ENCODE measurements at places on chromosomes 11 and 22. TPM values are rescaled to one million over a fixed set of nuclear protein-coding genes. Genes with fewer than 3 reads are reported as not detected.

DNA sequence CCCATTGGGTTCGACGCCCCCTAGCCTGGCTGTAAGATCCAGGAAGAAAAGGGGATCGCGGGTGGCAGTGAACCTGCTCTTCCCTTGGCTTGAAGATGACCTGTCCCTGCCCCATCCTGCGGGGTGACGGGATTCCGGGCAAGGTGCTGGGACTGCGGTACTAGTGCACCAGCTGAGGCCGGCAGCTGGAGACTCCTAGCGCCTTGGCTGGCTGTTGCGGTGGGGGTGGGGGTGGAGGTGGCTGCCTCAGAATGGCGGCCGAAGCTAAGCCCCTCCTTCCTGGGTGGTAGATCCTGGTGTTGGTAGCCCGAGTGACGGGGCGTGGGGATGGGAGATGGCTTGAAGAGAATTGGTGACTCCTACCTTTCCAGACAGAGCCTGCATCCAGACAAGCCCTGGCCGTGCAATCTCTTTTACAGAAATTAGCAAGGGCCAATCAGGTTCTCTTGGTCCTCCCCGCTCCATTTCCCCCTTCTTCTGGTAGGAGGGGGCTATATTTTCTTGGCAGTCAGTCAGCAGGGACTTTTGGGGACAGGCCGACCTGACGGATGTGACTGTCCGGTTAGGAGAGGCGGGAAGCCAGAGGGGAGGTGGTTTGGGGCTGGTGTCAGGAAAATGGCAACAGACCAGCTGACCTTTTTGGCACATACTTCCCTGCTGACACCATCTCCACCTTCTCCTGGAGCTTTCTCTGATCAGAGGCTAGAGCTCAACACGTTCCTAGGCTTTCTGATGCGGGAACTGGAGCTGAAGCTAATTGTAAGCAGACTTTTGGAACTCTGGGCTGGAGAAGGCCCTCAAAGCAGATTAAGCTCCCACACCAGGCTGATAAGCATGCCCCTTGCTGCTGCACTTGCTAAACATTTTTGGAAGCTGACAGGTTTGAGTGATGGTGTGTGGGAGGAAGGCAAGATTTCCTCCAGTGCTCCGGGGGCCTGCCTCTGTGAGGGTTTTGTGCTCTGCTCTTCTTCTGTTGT lies 2.0 kb downstream of the NAV2 start:
- peak overlapping the region; percentile 87 for H3K4me3 ChIP-seq
- H3K27ac ChIP-seq, result peak overlapping the region; percentile 95
- H3K36me3 ChIP-seq, result no peaks in the 10 kb centered on the region
- no peaks in the 10 kb centered on the region for H3K27me3 ChIP-seq
- DNase-seq, result peak; percentile 82

Gene PRSS23
- total RNA-seq, result 826 TPM

Gene TEAD1
- total RNA-seq, result 176 TPM

Gene KDM4D
- 0.88 TPM for total RNA-seq

Gene TSPAN32
- total RNA-seq, result 0.59 TPM

Gene MS4A4A
- total RNA-seq, result 0.36 TPM

Gene CPT1B
- total RNA-seq, result 2.1 TPM

DNA sequence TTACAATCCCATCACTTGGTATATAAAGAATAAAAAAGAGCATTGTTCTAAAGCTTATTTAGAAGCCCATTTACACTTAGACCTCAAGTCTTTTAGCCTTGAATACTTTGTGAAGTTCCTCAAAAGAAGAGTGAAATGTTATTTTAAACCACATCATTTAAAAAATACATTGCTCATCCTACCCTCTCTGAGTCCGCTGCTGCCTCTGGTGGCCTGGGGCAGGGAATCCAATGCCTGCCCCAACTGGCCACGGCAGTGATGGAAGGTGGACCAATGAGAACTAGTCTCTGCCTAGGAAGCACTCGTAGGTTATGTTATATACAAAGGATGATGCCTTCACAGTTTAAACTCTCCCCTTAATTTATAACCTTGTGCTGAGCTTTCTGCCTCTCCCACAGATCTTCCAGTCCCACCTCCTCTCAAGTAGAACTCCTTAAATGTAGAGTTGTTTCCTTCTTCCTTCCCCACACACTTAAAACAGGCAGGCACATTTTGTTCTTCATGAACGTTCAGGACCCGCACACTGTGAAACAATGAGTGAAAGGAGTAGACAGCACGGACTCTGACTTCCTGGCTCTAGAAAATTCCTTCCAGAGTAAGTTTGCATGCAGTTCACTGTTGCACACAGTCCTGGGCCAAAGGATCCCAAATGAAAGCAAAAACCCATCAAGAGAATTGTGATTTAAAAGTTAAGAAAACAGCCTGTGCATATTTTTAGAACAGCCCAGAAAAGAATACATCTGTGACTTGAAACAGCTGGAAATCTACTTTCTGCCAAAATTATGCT lies 167.8 kb downstream of the RRAS2 start:
- H3K27me3 ChIP-seq, result no peaks in the 10 kb centered on the region
- no peak overlapping the region for H3K27ac ChIP-seq
- H3K4me3 ChIP-seq, result no peak overlapping the region
- H3K36me3 ChIP-seq, result no peaks in the 10 kb centered on the region
- H3K4me1 ChIP-seq, result no peaks in the 10 kb centered on the region

- no peak overlapping the region for H3K4me3 ChIP-seq
- DNase-seq, result no peak
- H3K27ac ChIP-seq, result no peak overlapping the region
- H3K27me3 ChIP-seq, result no peaks in the 10 kb centered on the region
Measured at GRCh38 chr11:90341986-90342385, 119.1 kb upstream of the CHORDC1 start.

All from osteoblast (primary cell).